ENCODE measurements at places on chromosomes 12 and 14. TPM values are rescaled to one million over a fixed set of nuclear protein-coding genes. Genes with fewer than 3 reads are reported as not detected.

Gene TESPA1
- polyA plus RNA-seq, result 19.6 TPM

Gene RNASE4
- 1.2 TPM for polyA plus RNA-seq

Gene LRTM2
- polyA plus RNA-seq, result 7.7 TPM

DNA sequence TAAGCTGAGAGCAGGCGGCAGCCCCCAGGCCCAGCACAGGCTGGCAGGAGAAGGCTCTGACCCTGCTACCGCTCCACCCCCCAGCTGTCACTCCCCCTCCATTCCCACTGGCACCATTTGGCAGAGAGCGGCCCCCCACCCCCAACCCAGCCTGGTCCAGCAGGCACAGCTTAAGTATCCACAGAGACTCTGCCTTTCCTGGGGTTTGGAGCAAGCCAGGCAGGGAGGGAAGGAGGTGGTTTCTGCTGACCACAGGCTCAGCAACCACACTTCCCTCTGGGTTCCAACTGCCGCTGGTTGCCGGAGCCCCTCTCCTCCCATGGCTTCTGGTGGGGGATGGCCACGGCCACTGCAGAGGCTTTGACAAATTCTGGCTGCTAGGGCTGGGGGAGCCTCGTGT is 30.5 kb upstream of the CCND2 start:
- no peak for DNase-seq

DNA sequence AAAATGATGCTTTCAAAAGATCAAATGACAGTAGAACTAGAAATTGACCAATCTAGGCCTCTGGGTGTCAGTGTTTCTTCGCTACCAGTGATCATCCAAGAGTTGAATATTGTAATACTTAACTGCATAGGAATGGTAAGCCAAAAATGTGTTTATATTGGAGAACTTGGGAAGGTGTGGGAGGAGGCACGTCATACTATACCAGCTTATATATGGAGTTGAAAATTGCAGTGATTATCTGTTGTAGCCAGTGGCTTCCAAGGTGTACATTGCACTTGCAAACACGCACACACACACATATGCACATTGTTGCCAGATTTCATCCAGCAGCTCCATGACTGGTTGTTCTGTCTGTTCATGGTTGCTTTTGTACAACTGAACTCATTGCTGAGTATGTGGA is 36.1 kb downstream of the EID3 start:
- peak; percentile 68 for DNase-seq

- no peak for DNase-seq
Observed at GRCh38 chr12:26843311-26843710, 10.3 kb upstream of the ITPR2 start.

GRCh38 chr12:121558956-121559355 is 21.9 kb downstream of the KDM2B start:
- no peak for DNase-seq

- DNase-seq, result no peak
Observed at GRCh38 chr12:124231980-124232653, 62.8 kb upstream of the RFLNA start.

DNA sequence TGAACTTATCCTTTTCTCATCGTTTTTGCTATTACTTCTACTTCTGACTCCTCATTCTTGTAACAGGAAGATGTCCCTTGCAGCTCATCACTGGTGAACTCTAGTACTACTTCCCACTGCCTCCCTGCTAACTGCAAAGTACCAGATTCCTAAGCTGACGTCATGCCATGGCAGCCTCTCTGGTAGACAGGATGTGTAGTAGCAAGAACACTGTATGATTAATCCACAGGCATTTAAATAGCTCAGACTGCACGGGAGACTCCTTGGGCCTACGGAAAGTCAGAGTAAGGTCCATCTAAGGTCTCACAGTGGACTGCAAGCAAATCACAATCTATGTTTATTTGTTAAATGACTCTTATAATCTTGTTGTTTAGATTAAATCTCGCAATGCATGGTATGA is 43.5 kb downstream of the DNAI7 start:
- no peak for DNase-seq

- DNase-seq, result no peak
Observed at GRCh38 chr12:126396536-126396935, 1331.3 kb downstream of the AACS start.

- DNase-seq, result no peak
Observed at GRCh38 chr14:51369814-51370213, 129.8 kb downstream of the TMX1 start.

DNA sequence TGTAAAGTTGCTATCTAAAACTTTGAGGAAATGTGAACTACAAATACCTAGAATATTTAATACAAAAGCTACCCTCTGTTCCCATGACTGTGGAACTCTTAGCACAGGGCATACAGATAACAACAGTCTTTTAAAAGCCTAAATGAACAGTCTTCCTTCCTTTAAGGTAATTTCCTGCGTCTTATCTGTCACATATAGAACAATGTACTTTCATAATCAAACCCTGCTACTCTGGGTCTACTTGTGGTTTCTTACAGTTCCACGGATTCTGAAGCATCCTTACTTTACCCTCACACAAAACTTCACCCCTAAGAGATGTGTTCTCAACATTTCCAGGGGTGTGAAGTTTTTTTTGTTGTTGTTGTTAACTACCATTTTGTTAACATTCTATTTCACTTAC is 5.1 kb downstream of the PKP2 start:
- no peak for DNase-seq

All from brain (organoid and tissue), 16 donors.